NCI-H2029 treated with DMSO at 0.1 percent for 48 hours (cell line): ENCODE measurements at places on chromosomes 7 and 10.

GRCh38 chr10:27746397-27747095, 927 bp upstream of the MKX start:
- no peak for DNase-seq

DNA sequence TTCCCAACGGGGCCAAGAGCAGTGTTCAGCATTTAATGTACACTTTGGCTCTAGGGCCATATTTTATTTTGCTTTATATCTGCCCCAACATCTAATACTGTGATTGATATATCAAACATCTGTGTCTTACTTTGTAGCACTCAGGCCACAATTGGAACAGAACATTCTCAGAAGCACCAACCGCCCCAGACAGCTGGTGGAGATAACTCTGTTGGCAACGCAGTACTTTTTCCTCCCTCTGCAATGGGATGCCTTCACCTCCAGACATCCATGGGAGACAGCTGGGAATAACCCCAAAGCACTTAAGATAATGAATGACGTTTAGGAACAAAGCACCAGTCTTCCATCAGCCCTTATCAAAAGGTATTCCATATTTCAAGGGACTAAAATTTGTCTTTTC, 57.4 kb downstream of the PIP4K2A start:
- DNase-seq: no peak

- DNase-seq: no peak
These were observed 61.5 kb upstream of the GDF10 start for GRCh38 chr10:47238331-47239095.

DNA sequence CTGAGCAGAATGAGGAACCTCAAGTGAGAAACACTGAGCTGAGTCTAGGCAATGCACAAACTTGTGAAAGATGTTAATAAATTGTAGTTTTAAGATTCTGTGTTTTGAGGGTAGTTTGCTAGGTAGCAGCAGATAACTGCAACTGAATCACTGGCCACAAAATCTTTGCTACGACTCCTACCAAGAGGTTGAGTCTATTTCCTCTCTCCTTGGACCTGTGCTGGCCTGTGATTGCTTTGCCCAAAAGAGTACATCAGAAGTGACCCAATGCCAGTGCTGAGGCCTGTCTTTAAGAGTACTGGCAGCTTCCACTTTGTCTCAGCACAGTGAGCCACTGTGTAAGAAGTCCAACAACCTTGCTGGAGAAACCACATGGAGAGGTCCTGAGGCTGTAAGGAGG, 11.9 kb upstream of the TSPAN13 start:
- no peak for DNase-seq

GRCh38 chr7:35467456-35467978, 213.6 kb upstream of the TBX20 start:
- no peak for DNase-seq
